ENCODE measurements at places on chromosomes 11 and 22. TPM values are rescaled to one million over a fixed set of nuclear protein-coding genes. Genes with fewer than 3 reads are reported as not detected.

Gene SOX6
- 11.0 TPM for total RNA-seq

GRCh38 chr11:44694443-44694842, 32.3 kb upstream of the TSPAN18 start:
- no peak for DNase-seq

Gene CNTF
- total RNA-seq, result 2.3 TPM

Gene MS4A6A
- 190 TPM for total RNA-seq

- DNase-seq, result no peak
Observed at GRCh38 chr22:24443668-24444067, 16.3 kb downstream of the ADORA2A start.

GRCh38 chr11:111155021-111155420, 90.5 kb upstream of the POU2AF2 start:
- DNase-seq, result no peak
